ENCODE measurements at places on chromosomes 11 and 22. TPM values are rescaled to one million over a fixed set of nuclear protein-coding genes. Genes with fewer than 3 reads are reported as not detected.
A peak's percentile ranks its signal among the peaks of the same experiment; 100 is the strongest.

GRCh38 chr11:61532134-61533038 is 23.8 kb downstream of the LRRC10B start:
- peak; percentile 97 for DNase-seq

- DNase-seq, result no peak
Measured at GRCh38 chr11:29319210-29319609, 697.6 kb downstream of the KCNA4 start.

DNA sequence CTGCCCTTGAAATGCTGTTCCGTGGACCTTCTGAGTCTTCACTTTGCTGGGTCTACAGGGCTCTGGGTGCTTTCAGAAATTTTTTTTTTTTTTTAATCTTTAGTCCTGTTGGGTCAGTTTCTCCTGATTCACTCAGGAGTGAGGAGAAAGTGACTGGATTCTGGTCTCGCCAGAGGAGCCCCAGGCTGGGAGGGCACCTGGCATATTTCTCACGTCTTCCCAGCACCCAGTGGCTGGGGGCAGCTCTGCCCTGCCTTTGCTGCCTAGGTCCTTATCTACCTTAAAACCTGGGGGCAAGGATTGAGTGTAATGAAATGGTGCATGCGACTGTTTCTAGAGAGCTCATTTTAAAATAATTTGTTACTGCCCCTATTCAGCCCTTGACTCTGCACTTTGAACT is 23.3 kb downstream of the SAMM50 start:
- DNase-seq, result no peak

GRCh38 chr22:44341431-44342346 is 28.9 kb upstream of the SHISAL1 start:
- peak; percentile 79 for DNase-seq

The PRODH gene
- total RNA-seq, result 34.3 TPM

The VSIG10L2 gene
- total RNA-seq, result not detected

Measured in H7 (cell line).